ENCODE measurements at places on chromosomes 2 and 18. TPM values are rescaled to one million over a fixed set of nuclear protein-coding genes. Genes with fewer than 3 reads are reported as not detected.

DNA sequence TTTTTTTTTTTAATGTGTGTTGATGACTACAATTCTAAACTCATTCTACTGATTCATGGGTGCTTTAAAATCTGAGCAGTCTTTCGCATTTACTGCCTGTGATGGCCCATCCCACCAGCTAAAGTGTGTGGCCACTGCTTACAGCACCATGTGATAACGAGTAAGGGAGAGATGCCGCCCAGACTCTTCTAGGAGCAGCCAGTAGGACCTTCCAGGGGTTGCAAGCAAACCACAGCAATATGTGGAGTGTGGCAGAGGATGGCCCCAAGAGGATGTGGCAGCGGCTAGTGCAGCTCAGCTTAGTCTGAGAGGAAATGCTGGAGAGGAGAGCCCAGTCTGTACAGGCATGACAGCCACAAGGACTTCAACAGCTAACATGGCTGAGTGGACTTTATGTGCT is 14.9 kb downstream of the IL1B start:
- DNase-seq, result no peak

- no peak for DNase-seq
Measured at GRCh38 chr2:201734111-201734510, 35.7 kb upstream of the MPP4 start.

DNA sequence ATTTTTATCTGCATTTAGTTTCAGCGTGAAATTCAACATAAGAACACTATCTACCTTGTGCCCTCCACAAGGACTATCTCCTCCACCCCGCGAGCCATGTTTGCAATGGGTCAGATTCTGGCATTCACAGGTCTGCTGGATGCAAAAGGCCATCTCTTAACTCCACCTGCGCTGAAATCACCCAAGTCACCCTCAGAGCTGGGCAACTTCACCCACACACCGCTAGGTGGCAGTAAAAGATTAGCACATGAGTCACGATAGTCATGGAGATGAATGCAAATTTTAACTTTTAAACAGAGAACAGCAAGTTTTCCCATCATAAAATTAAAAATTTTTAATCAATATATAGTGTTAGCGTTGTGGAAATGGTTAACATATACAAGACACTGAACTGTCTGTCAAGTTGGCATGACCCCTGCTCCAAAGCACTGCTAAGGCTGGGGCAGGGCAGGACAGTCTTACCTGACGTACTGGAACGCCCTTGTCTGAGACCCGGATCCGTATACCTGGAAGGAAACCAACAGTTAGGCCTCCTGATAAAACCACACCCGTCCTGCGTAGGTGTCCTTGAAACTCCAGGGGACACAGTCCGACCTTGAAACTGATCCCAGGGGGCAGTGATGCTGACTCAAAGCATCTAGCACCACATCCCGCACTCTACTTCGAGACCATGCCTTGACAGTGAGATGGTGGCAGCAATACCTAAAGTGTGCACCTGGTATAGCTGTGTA is 89.6 kb downstream of the UXS1 start:
- DNase-seq, result peak; percentile 24

GRCh38 chr18:26653943-26654615 is 105.7 kb upstream of the KCTD1 start:
- DNase-seq, result no peak

- no peak for DNase-seq
Measured at GRCh38 chr2:8600456-8600855, 81.4 kb upstream of the ID2 start.

DNA sequence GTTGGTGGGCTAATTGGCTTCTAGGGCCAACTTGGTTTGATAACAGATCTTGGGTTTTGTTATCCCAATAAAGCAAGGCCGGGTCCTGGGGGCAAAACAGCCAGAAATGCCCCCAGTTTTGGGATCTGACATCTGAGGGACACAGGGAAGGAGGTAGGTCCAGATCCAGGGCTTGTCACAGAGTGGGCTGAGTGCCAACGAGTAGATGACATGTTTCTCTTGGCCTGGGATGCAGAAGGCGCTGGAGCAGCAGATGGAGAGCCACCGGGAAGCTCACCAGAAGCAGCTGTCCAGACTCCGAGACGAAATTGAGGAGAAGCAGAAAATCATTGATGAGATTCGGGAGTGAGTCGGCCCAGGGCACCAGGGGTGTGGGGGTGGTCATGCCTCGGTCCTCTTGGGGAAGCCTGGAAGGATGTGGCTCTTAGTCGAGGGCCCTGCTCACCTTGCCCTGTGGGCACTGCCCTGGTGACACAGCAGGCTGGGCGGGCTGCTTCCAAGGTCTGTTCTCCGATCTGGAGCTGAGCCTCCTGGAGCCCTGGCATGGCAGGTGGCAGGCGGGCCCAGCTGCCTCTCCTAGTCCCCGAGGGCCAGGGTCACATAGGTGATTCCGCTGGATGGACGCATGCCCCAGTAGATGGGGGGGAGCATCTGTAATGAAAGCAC is 40.2 kb upstream of the LYPD6B start:
- DNase-seq, result no peak

GRCh38 chr2:229037621-229038020 is 233.5 kb downstream of the PID1 start:
- DNase-seq, result no peak

DNA sequence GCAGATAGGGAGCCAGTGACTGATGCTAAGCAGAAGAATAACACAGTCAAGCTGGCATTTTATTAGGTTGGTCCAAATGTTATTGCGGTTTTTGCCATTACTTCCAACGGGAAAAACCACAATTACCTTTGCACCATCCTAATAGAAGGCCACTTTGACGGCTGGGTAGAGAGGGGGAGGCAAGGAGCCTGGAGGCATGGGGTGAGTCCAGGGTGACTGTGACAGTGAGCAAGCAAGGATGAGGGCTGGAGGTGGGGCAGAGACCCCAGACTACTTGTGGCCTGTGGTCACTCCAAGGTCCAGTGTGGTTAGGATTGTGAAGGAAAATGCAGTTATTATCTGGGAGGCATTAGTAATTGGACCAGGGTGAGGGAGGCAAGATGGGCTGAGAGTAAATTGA is 389.5 kb downstream of the CLIP4 start:
- no peak for DNase-seq

- DNase-seq, result no peak
Measured at GRCh38 chr18:24346254-24346653, 51.4 kb downstream of the OSBPL1A start.

DNA sequence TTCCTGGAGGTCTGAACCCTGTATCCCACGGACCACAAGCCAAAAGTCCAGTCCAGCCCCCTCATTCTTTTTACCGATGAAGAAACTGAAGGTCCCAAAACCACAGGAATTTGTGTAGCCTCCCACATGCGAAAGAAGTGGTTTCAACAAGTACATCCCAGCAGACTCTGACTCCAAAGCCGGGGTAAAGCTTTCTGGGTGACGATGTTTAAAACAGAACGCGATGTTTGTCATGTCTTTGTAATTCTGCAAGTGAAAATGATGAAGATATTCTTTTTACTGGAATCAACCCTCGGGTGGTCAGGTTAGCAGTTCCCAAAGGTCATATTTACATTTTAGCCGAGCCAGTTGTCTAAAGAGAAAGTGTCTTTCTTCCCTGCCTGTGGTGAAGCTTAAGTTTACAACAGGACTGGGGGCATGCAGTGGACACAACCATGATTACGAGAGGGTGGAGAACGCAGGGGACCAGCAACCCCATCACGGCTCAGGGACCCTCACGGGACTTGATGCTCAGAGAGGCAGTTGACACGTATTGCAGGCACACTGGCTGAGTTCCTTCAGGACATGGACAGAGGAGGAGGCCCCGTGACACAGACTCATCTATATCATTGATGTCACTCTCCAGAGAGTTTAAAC is 17.8 kb upstream of the TMEM131 start:
- DNase-seq, result no peak

- DNase-seq, result no peak
Measured at GRCh38 chr2:20103530-20103929, 52.1 kb upstream of the LAPTM4A start.

- no peak for DNase-seq
Measured at GRCh38 chr2:232971744-232972143, 41.3 kb downstream of the NGEF start.

DNA sequence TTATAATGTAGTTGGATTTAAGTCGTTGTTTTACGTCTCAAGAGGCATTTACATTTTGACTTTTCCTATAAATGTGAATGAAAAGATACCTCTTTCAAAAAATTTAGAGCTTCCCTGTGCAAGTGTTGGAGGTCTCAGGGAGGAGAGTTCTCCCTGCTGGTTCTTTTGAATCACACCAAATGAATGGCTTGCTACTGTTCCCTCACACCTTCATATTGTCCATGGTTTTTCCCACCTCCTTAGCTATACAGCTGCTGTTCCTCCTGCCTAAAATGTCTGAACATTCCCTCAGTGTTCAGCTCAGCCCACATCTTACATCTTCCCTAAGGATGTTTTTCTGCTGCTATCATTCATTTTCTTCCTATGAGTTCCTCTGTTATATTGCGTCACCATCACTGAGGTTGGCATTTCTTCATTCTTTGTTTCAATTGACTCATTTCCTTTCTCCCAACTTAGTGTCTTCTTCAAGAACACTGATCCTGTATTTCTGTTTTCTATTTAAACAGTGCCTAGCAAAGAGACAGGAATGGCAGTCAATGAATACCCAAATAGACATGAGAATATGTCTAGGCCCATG is 46.0 kb downstream of the COX7A2L start:
- DNase-seq, result peak; percentile 27

- no peak for DNase-seq
Measured at GRCh38 chr2:8670580-8670979, 11.3 kb upstream of the ID2 start.

DNA sequence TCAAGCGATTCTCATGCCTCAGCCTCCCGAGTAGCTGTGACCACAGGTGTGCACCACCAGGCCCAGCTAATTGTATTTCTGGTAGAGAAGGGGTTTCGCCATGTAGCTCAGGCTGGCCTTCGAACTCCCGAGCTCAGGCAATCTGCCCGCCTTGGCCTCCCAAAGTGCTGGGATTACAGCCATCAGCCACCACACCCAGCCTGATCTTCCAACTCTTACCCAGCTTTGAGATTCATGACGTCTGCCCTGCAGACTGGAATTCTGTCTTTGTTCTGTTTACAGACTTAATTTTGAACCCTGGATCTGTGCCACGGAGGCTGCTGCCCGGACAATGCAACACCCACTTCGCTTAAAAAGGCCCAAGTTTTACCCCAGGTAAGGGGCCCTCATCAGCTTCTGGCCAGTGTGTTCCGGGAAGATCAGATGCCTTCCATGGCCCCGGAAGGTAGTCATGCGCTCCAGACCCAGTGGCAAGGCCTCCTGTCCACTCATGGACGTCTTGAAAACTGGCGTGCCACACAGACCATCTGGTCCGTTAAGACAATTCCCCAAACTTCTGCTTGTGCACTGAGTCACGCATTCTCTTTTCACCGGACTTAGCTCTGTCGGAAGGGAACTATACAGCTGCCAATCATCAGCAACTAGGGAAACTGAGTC is 5.5 kb downstream of the PXDN start:
- no peak for DNase-seq

DNA sequence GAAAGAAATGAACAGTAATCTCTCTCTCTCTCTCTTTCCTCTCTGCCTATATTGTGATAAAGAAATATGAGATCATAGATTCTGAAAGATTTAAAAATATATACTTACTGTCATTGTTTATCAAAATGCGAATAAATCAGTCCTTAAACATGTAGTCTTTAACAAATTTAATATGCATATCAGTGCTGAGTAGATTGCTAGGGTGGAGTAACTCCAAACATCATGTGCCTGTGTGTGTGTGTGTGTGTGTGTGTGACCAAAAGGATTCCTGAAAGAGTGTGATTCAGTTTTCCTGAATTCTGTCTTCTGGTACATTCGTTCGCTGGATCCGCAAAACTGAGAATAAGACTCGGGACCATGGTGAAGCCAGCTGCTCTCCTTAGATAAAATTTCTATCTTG is 24.0 kb upstream of the DSEL start:
- no peak for DNase-seq

- no peak for DNase-seq
Measured at GRCh38 chr2:54639609-54640008, 83.9 kb upstream of the EML6 start.

- no peak for DNase-seq
Measured at GRCh38 chr2:49973917-49974368, 819.6 kb upstream of the FSHR start.

- no peak for DNase-seq
Measured at GRCh38 chr2:168602846-168603401, 146.9 kb downstream of the CERS6 start.

DNA sequence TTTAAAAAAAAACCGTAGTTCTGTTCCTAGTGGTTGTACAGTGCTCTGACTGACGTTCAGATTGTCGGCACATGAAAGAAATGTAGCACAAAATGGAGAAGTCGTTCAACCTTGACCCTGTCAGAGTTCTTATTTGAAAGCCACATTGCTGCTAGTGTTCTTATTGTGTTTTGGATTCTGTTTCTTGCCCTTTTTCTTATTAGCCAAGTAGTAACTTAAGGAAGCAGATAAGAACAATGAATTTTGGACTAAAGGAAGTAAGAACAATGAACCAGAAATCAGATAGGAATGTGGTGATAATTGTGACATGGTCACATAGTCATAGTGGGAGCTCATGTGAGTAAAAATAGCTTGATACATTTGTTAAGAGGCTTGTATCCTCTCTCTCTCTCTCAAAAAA is 45.9 kb downstream of the RPIA start:
- DNase-seq, result peak; percentile 93

DNA sequence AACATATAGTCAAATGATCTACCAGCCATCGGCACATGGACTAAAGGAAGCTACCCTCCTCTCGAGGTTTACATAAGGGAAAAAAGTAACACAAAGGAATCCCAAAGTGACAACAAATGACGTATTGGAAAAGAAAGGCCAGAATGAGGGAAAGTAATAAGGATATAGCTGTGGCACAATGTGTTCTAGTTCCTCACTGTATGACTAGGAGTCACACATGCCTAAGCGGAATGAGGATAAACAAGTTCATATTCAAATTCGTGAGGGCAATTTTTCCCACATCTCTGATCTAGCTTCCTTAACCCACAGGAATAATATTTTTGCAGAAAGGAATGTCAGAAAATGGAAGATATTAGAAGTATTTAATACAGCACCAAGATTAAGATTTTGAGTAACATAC is 162.3 kb upstream of the PID1 start:
- no peak for DNase-seq

GRCh38 chr2:9460441-9461017 is 13.8 kb upstream of the IAH1 start:
- DNase-seq, result no peak

- DNase-seq, result no peak
Measured at GRCh38 chr18:40558706-40559392, 1396.2 kb upstream of the PIK3C3 start.

Gene VWA3B
- not detected for total RNA-seq

Gene PLEKHH2
- total RNA-seq, result 0.20 TPM

Gene CNRIP1
- 40.0 TPM for total RNA-seq

Gene POTEC
- total RNA-seq, result not detected

Gene PRSS56
- total RNA-seq, result not detected

Gene KLHL29
- total RNA-seq, result 4.2 TPM

Gene NEB
- 0.92 TPM for total RNA-seq

Gene INO80D
- total RNA-seq, result 8.7 TPM

Gene RUFY4
- not detected for total RNA-seq

Gene STEAP3
- 12.2 TPM for total RNA-seq

Gene ONECUT2
- total RNA-seq, result under 0.01 TPM

All from pulmonary artery endothelial cell (primary cell).